ENCODE measurements at places on chromosomes 11 and 22.

- peak; percentile 28 for DNase-seq
Observed at GRCh38 chr11:62574363-62575071, 826 bp upstream of the EEF1G start.

GRCh38 chr11:2584812-2585565 is 114.8 kb downstream of the KCNQ1OT1 start:
- DNase-seq: no peak

DNA sequence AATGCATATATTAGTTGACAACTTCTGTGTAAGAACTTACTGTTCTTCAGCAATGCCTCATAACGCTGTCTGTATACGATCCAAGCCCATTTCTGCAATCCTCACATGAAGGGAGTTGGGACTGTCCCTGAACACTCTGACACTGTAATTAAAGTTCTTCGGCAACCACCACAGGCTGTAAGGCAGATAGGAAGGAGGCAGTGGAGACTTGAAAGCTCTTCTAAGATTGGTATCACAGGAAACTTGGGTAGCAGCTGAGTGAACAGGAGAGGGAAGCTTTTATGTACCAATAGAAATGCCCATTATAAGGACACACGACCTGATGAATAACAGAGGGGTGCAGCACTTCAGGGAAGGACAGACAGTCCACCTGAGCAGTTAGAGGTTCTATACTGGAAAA is 12.0 kb upstream of the GAB2 start:
- no peak for DNase-seq

DNA sequence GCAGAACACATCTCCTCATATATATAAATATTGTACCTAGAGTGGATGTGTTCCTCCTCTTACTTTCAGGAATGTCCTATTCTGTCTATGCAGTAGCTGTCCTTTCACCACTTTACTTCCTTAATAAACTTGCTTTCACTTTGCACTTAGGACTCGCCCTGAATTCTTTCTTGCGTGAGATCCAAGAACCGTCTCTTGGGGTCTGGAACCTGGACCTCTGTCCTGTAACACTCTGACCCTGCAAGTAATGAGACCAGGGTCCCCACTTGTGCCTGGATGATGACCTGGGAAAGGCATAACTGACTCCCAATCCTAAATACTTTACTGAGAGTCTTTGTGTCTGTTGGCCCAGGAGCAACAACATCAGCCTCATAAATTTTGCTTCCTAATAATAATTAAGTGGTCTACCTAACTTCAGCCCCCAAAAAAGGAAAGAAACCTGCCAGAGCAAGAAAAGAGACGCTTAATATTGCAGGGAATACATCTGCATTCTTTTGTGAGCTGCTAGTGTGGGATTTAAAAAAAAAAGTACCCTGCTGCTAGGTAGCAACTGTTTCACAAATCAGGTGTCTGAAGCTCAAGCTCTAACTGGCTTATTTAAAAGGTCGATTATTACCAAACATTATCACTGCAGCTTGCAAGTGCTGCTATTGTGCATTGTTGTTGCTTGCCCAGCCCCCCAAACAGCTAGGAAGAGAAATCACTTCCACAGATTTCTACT is 69.3 kb downstream of the FAM168A start:
- DNase-seq: no peak

- DNase-seq: no peak
Observed at GRCh38 chr11:9516113-9516512, 55.3 kb downstream of the ZNF143 start.

DNA sequence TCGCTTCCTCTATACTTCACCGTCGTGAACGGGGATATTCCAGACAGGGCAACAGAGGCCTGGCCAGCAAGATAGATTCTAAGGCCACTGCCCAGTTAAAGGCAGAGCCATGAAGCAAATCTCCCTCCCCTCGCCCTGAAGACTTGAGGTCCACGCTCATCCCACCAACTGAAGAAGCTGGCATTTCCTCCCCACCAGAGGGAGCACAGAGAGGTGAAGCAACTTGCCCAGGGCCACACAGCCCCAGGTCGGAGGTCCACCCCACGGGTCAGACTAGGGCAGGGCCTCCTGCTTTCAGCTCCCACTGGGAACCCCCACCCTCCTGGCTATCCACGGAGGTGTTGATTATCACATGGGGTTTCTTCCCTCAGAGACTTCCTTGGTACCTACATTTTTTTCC is 27.4 kb downstream of the MN1 start:
- DNase-seq: no peak

GRCh38 chr11:21896216-21896615 is 296.7 kb upstream of the ANO5 start:
- DNase-seq: no peak
